ENCODE measurements at places on chromosomes 6 and 20. TPM values are rescaled to one million over a fixed set of nuclear protein-coding genes. Genes with fewer than 3 reads are reported as not detected.

Gene HLA-DRA
- total RNA-seq, result 13.6 TPM

Gene FAM83D
- total RNA-seq, result 15.9 TPM

Gene XKR7
- total RNA-seq, result 0.03 TPM

Gene TIAM2
- total RNA-seq, result 5.0 TPM

Gene MCCD1
- total RNA-seq, result not detected

Gene DEFB132
- not detected for total RNA-seq

Gene COL20A1
- 0.16 TPM for total RNA-seq

Gene RAB23
- 4.1 TPM for total RNA-seq

Gene RAET1G
- total RNA-seq, result not detected

Gene BANF2
- total RNA-seq, result not detected

Gene GPR31
- total RNA-seq, result not detected

Gene FABP7
- not detected for total RNA-seq

Gene DSP
- 0.05 TPM for total RNA-seq

Gene OVOL2
- total RNA-seq, result not detected

Gene CPXM1
- total RNA-seq, result 0.69 TPM

Gene NPEPL1
- total RNA-seq, result 23.0 TPM

Gene OR2H1
- not detected for total RNA-seq

Gene DLL1
- total RNA-seq, result 0.56 TPM

Gene MEI4
- total RNA-seq, result not detected

Gene ALDH5A1
- total RNA-seq, result 4.5 TPM

Gene SNAI1
- total RNA-seq, result not detected

Gene RING1
- total RNA-seq, result 25.1 TPM

Gene HLA-DPA1
- total RNA-seq, result 136 TPM

Gene COX4I2
- not detected for total RNA-seq

Gene CAGE1
- 0.30 TPM for total RNA-seq

Gene IL20RA
- not detected for total RNA-seq

Gene PRR18
- total RNA-seq, result not detected

Gene BEND6
- total RNA-seq, result not detected

Gene TOX2
- total RNA-seq, result 1.1 TPM

Gene LY86
- total RNA-seq, result not detected

Gene SLC44A4
- not detected for total RNA-seq

Gene RAMACL
- total RNA-seq, result 0.32 TPM

Gene TSPO2
- not detected for total RNA-seq

Gene EYA2
- total RNA-seq, result not detected

Gene WFDC5
- not detected for total RNA-seq

Gene ALDH8A1
- total RNA-seq, result 4.4 TPM

Data from activated T-helper 17 cell treated with anti-CD3 and anti-CD28 coated beads, Interleukin-2, amount 50 U/mL, for 72 hours (primary cell).